CD4-positive, alpha-beta memory T cell (primary cell): ENCODE measurements at places on chromosomes 7 and 10.

DNA sequence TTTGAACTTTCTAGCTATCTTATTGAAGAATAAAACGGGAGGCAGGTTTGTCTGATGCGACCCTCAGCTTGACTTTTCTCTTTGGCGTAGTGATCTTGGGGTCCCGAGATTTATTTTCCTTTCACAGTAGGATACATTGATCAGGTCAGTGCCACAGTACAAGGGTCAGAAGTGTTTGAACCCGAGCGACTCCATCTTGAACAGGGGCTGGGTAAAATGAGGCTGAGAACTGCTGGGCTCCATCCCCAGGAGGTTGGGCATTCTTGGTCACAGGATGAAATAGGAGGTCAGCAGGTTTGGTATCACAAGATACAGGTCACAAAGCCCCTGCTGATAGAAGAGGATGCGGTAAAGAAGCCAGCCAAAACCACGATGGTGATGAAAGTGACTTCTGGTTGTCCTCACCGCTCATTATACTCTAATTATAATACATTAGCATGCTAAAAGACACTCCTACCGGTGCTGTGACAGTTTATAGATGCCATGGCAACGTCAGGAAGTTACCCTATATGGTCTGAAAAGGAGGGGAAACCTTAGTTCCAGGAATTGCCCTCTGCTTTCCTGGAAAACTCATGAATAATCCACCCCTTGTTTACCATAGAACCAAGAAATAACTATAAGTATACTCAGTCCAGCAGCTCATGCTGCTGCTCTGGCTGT, 3.0 kb upstream of the TECPR1 start:
- H3K36me3 ChIP-seq, result peaks cover 12% of the 10 kb centered on the region
- no peak for DNase-seq
- peaks cover 41% of the 10 kb centered on the region for H3K4me1 ChIP-seq
- H3K4me3 ChIP-seq, result no peak overlapping the region
- H3K27me3 ChIP-seq, result no peaks in the 10 kb centered on the region

DNA sequence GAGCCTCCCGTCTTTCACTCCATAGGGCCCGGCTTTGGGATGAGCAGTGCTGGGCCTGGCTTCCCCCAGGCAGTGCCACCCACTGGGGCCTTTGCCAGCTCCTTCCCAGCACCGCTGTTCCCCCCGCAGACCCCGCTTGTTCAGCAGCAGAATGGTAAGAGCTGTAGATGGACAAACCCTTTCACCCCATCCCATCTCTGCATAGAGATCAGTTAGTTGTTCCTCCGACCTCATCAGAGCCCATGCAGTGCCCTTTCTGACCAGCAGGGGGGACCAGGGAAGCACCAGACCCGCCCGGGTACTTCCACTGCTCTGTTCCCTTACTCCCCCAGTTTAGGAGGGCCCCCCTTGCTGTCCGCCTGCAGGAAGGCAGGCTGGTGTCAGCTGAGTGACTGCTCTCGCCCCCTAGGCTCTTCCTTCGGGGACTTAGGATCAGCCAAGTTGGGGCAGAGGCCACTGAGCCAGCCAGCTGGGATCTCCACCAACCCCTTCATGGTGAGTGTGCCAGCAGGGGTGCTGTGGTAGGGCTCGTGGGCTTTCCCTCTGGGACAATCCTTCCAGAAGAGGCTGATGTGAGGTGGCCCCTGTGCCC, 9.8 kb downstream of the SAP25 start:
- peak; percentile 76 for DNase-seq
- no peaks in the 10 kb centered on the region for H3K27me3 ChIP-seq
- H3K4me3 ChIP-seq, result no peak overlapping the region
- peak overlapping the region; percentile 32 for H3K27ac ChIP-seq
- H3K36me3 ChIP-seq, result peaks cover 27% of the 10 kb centered on the region

- H3K4me1 ChIP-seq, result no peaks in the 10 kb centered on the region
- no peak overlapping the region for H3K4me3 ChIP-seq
- DNase-seq, result no peak
- no peaks in the 10 kb centered on the region for H3K27me3 ChIP-seq
- no peak overlapping the region for H3K27ac ChIP-seq
Observed at GRCh38 chr10:63496561-63496960, 24.6 kb upstream of the REEP3 start.

GRCh38 chr7:16817536-16817935, 12.7 kb upstream of the AGR2 start:
- no peak overlapping the region for H3K27ac ChIP-seq
- no peaks in the 10 kb centered on the region for H3K27me3 ChIP-seq
- H3K4me1 ChIP-seq, result no peaks in the 10 kb centered on the region
- no peak for DNase-seq
- H3K4me3 ChIP-seq, result no peak overlapping the region
- H3K36me3 ChIP-seq, result no peaks in the 10 kb centered on the region

DNA sequence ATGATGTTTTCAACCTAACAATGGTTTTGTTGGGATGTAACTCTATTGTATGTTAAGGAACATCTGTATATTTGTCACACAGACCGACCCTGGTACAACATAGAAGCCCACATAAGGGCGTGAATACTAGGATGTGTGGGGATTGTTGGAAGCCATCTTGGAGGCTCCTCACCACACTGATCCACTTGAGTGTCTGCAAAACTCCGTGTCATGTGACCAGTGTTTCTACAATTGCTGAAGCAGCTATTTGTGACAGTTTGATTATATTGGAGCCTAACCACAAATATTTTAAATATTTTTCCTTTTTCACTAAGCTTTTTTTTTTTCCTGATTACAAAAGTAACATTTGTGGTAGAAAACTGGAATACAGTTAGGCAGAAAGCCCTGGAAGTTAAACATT, 27.9 kb downstream of the RALA start:
- H3K4me1 ChIP-seq, result no peaks in the 10 kb centered on the region
- H3K4me3 ChIP-seq, result no peak overlapping the region
- DNase-seq, result no peak

- no peak overlapping the region for H3K27ac ChIP-seq
- no peak overlapping the region for H3K4me3 ChIP-seq
- no peaks in the 10 kb centered on the region for H3K36me3 ChIP-seq
- no peak for DNase-seq
Observed at GRCh38 chr10:12022580-12023257, 19.9 kb downstream of the UPF2 start.

DNA sequence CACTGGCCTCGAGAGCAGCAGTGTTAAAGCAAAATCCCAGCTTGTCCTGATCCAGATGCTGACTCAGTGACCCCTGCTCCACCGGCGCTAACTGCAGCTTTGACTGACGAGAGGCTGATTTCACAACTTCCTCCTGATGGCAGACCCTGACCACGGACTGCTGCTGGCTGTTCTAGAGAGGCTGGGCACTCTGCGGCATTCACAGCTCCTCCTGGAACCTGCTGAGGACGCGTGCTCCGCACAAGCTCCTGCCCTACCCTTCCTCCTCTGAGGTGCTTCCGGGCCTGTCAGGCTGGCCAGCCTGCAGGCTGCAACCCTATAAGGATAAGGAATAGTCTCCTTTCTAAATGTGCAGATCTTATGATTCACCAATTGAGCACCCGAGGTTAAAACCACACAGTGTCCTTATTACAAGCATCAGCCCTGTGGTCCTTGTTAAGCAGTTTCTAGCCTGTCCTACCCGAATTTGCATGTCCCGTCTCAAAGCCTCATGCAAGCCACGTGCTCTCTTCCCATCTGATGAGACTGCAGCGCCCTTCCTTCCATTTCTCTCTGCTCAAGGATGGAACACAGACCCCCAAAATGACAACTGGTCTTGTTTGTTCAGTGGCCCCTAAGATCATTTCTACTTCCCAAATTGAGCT, 35.5 kb upstream of the NCAPG2 start:
- H3K27ac ChIP-seq, result no peak overlapping the region
- peaks cover 76% of the 10 kb centered on the region for H3K36me3 ChIP-seq
- no peak overlapping the region for H3K4me3 ChIP-seq
- H3K27me3 ChIP-seq, result no peaks in the 10 kb centered on the region

DNA sequence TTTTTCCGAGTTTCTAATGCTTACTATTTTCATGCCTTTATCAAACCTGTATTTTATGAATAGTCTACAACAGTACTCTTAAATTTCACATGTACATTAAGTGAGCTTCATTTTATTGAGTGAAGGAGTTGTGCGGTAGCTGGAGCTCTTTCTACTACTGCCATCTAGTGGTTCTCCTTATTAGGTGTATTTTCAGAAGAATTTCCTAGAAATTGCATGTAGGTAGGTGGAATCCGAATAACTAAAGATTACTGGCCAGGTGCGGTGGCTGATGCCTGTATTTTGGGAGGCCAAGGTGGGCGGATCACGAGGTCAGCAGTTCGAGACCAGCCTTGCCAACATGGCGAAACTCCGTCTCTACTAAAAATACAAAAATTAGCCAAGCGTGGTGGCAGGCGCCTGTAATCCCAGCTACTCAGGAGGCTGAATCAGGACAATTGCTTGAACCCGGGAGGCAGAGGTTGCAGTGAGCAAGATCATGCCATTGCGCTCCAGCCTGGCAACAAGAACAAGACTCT, 38.3 kb downstream of the LRRC72 start:
- peak; percentile 51 for DNase-seq
- H3K4me1 ChIP-seq, result peaks cover 19% of the 10 kb centered on the region
- H3K27ac ChIP-seq, result no peak overlapping the region
- H3K36me3 ChIP-seq, result no peaks in the 10 kb centered on the region
- H3K27me3 ChIP-seq, result no peaks in the 10 kb centered on the region
- no peak overlapping the region for H3K4me3 ChIP-seq

DNA sequence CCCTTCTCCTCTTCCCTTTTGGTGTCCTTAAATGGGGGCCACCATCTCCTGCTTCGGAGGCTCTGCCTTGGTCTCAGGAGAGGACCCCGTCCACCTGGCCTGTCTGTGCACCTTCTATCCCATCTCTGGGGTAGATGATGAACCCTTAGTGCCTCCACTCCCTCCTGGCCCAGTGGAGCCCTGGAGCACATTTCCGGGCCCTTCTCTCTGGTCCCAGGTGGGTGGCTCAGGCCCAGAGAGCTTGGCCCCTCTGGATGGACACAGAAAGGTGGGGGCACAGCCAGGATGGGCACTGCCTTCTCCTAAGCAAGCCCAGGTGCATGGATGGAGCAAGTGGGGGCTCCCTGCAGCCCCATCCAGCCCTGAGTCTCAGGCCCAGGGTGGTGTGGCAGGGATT, 121.4 kb upstream of the RET start:
- no peaks in the 10 kb centered on the region for H3K27me3 ChIP-seq
- no peak overlapping the region for H3K4me3 ChIP-seq
- H3K36me3 ChIP-seq, result no peaks in the 10 kb centered on the region

GRCh38 chr7:111903797-111904196, 302.4 kb downstream of the DOCK4 start:
- H3K27ac ChIP-seq, result no peak overlapping the region
- DNase-seq, result no peak
- no peaks in the 10 kb centered on the region for H3K36me3 ChIP-seq
- no peaks in the 10 kb centered on the region for H3K4me1 ChIP-seq
- no peak overlapping the region for H3K4me3 ChIP-seq

DNA sequence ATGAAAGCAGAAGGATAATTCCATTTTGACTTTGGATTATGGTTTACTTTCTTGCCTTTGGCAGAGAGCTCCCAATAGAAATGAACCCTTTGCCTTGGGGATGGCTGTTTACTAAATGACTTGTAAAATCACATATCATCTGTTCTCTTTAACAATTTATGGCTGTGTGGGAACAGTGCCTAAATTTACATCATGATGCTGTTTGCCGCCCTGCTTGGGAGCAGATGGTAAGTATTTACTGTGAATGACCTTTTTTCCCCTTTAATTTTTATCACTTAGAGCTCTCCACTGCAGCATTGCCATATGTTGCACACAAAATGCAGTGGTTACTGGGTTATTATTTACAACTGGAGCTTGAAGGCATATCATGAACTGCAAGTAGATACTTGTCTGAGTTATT, 13.4 kb downstream of the HEPACAM2 start:
- H3K36me3 ChIP-seq, result no peaks in the 10 kb centered on the region
- H3K27ac ChIP-seq, result no peak overlapping the region
- DNase-seq, result no peak
- H3K4me3 ChIP-seq, result no peak overlapping the region
- H3K4me1 ChIP-seq, result no peaks in the 10 kb centered on the region

GRCh38 chr7:7242899-7243298, 60.6 kb downstream of the C1GALT1 start:
- no peak overlapping the region for H3K4me3 ChIP-seq
- H3K36me3 ChIP-seq, result no peaks in the 10 kb centered on the region

DNA sequence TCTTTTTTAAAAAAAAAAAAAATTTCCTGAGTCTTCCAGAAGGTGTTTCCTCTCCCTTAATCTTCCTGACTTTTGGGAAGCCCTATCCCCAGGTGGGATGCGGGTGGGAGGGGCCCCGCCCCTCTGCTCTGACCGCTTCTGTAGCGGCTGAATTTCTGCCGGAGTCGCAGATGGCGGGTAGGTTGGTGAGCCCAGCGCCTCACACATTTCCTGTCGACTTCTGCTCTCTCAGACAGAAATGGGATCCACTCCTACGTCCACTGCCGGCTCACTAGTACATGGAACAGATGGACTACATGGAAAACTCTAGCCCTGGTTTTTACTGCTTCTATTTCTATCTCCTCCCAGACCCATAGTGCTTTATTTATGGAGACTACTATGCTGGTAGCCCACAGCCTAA, 90.9 kb downstream of the NEUROD6 start:
- no peaks in the 10 kb centered on the region for H3K36me3 ChIP-seq
- H3K27me3 ChIP-seq, result no peaks in the 10 kb centered on the region
- DNase-seq, result no peak
- H3K27ac ChIP-seq, result no peak overlapping the region
- H3K4me1 ChIP-seq, result no peaks in the 10 kb centered on the region

DNA sequence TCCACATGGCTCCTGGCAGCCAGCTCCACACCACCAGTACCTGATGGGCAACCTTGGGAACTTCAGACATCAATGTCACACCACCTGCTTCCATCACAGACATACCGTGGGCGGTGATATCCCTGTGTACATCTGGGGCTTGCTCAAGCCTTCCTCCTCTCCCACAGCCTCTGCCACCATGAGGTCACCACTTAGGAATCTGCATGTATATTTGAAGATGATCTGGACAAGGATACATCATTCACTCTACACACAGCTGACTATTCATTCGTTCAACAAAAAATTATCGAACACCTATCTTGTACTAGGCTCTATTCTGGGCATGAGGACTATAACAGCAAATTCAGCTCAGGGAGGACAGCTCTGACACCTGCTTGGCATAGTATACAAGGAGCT, 6.8 kb downstream of the DLG5 start:
- DNase-seq, result no peak
- H3K36me3 ChIP-seq, result no peaks in the 10 kb centered on the region
- no peak overlapping the region for H3K27ac ChIP-seq
- H3K4me3 ChIP-seq, result no peak overlapping the region
- no peaks in the 10 kb centered on the region for H3K4me1 ChIP-seq
- H3K27me3 ChIP-seq, result no peaks in the 10 kb centered on the region

- H3K36me3 ChIP-seq, result no peaks in the 10 kb centered on the region
- H3K4me1 ChIP-seq, result no peaks in the 10 kb centered on the region
- no peak overlapping the region for H3K27ac ChIP-seq
- H3K4me3 ChIP-seq, result no peak overlapping the region
- DNase-seq, result no peak
Observed at GRCh38 chr7:156625580-156625979, 15.0 kb upstream of the RNF32 start.
